ENCODE measurements at places on chromosomes 2 and 18.

GRCh38 chr18:5461041-5461440 is 82.8 kb downstream of the EPB41L3 start:
- DNase-seq = no peak

- DNase-seq = no peak
These were observed 316.8 kb upstream of the HS6ST1 start for GRCh38 chr2:128635361-128635900.

DNA sequence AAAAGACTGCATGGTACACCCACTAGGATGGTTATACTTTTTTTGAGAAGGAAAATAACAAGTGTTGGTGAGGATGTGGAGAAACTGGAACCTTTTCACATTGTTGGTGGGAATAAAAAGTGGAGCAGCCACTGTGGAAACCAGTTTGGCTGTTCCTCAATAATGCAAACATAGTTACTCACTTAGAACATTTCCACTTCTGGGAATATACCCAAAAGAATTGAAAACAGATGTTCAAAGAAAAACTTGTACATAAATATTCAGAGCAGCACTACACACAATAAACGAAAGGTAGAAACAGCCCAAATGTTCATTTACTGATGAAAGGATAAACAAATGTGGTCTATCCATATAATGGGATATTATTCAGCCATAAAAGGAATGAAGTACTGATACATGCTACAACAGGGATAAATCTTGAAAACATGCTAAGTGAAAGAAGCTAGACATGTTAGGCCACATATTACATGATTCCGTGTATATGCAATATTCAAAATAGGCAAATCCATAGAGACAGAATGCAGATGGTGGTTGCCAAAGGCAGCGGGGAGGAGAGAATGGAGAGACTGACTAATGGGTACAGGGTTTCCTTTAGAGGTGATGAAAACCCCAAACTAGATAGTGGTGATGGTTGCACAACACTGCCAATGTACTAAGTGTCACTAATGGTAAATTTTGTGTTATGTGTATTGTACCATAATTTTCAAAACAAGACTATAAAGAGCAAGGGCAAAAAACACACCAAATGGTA is 20.9 kb upstream of the LMAN1 start:
- no peak for DNase-seq

DNA sequence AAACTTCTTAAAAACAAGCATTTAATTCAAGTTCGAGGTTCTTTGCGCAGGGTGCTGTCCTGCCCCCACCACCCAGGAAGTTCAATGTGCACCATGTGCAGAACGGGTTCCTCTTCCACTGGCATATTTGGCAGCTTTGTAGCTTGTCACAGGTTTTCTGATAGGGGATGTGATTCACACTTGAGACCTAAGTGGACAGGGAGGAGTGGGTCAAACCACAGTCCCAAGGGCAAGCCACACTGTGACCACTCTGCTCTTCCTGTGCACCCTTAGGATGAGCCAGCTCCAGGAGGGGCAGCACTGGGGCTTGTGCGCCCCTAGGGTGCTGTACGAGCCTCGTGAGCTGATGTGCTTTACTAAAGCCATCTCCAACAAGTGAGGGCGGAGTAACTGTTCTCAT is 82.5 kb downstream of the TGFA start:
- no peak for DNase-seq

GRCh38 chr18:57077786-57078552 is 68.9 kb upstream of the BOD1L2 start:
- no peak for DNase-seq

DNA sequence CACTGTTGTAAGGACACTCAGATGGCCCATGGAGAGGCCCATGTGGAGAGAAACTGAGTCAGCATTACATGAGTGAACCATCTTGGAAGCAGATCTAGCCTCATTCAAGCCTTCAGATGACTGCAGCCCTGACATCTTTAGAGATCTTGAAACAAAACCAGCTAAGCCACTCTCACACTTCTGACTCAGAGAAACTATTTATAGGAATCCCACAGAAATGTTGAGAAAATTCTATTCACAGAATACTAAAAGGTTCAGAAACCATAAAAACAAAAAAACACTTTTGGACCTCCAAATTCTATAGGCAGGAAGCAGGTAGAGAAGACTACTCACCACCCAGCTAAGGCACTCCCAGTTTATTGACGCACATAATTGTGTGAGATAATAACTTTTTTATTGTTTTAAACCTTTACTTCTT is 8.7 kb downstream of the TMEM169 start:
- DNase-seq = no peak

DNA sequence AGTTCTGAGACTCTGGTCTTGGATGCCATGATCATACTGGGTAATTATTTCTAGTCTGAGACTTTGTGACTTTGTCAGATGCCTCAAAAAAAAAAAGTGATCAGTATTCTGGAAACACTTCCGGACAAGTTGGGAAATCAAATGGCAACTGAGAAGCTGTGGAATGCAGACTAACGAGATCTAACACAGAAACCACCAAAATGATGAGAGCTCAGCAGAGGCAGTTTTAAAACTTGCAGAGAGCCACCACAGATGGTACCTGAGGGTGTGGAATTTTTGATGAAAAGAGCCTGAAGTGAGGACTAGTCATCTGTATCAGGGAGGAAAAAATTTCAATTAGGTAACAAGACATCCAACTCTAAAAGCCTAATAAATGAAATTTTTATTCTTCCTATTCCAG is 5.5 kb upstream of the GPR75 start:
- no peak for DNase-seq

GRCh38 chr2:24297663-24298062 is 62.7 kb downstream of the ITSN2 start:
- DNase-seq = no peak

DNA sequence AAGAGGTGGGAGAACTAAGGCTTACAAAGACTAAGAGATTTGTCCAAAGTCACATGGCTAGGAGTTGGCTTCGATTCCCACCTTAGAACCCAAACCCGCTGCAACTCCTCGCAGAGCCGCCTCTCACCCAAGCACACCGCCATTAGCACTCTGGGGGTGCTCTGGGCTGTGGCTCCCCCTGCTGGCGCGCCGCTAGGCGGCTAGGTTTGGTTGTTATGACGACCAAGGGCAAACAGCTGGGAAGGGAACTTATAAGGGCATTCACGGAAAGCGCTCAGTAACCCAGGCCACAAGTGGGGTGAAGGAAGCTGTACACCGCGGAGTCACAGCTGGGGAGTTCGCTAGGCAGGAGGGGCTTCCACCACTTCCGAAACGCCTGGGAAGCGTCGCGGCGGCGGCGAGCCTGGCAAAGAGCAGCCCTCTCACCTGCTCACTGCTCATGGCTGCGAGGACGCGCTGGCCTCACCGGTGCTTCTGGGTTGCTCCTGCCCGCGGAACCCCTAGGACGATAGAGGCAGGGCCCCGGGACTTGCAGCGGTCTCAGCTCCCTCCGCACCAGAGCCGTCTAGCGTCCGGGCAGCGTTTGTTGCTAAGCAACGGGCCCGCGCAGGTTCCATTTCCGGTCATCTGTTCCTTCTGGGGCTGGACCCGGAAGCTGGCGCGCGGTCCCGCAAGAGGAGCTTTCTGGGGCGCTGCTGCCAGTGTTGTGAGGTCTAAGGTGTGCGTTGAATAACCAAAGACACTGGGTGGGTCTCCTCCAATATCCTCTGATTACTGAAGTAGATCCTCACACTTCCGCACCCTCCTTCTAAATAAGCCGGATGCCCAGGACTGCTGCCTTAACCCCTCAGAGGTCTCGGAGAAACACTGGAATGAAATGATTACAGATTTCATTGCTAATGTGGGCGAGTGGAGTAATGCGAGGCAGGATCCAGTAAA is at the start of gene DNAH7:
Gene DNAH7 (minus strand): TSS at position 567 of the 939 bp plus-strand sequence. CDS start 126 bp downstream, at position 441.
- DNase-seq = peak; percentile 89

DNA sequence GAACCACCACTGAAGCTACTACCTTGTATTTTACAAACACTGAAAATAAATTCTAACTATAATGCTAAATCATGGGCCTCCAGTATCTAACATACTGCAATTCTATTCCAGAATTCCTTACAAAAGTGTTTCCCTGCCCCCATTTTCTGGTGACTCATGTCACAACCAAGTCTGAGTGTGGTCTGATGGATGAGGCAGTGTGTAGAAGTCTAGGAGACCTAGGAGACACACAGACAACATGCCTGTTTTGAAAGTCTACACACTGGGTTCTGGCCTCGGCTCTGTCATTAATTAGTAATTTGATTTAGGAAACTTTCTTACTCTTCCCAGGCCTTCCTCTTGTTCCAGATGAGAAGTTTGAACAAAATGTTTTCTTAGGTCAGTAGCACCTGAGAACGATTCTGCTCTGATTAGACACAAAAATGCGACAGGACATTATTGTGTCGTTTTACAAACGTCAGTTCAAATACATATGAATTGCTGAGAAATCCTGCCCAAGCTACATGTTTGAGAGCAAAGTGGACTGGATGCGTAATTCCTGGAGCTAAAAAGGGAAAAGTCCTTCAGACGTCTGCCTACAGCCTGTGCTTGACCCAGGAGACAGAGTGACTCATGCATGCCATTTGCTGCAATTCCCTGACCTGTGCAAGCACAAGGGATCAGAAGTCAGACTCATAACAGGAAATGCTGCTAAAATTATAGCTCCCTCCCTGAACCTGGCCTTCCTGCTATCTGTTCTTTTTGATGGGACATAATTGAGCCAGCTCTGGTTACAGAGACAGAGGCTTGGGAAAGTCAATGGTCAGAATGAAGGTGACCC is 494.4 kb downstream of the SOX11 start:
- no peak for DNase-seq

DNA sequence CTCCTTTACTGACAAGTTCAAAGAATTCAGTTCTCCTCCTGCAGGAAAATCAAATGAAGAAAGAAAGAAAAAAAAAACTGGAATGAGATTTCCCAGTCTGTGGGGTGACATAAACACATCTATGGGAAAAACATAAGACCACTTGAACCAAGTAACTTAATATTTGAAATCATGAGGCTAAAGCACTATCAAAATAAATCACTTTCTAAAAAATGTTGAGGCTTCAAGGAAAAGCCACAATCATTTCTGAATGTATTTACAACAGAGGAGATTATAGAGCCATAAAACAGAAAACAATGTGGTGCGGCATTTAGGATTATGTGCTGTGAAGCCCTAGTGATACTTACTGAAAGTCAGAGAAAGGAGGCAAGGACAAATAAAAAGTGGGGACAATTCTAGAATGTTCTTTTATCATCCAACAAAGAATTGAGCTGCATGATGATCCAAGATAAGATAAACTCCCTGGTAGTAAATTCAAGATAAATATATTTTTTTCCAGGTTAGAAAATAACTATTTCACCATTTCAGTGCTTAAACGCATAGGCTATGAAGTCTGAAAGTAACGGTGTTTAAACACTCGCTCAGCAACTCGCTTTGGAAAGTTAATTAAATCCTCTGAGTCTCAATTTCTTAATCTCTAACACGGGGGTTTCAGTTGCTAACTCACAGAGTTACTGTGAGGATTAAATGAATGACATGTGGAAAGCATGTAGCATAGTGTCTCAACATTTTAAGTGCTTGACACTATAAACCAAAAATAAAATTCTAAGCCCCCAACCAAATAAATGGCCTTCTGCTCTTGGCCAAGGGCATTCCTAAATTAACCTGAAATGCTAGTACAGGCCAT is 288.5 kb downstream of the AGPS start:
- no peak for DNase-seq

- DNase-seq = no peak
These were observed 28.8 kb downstream of the LIPG start for GRCh38 chr18:49590608-49591007.

Data from activated T-cell treated with anti-CD3 and anti-CD28 coated beads for 48 hours (primary cell).